Stimulated activated CD8-positive, alpha-beta memory T cell treated with anti-CD3 and anti-CD28 coated beads, Interleukin-12 subunit alpha, Interleukin-12 subunit beta, amount 100 ng/mL, for 1 hour (primary cell): ENCODE measurements at places on chromosomes 16 and 17.
A peak's percentile ranks its signal among the peaks of the same experiment; 100 is the strongest.

GRCh38 chr17:49399995-49400394 lies 14.7 kb downstream of the PHB1 start:
- no peak for DNase-seq

DNA sequence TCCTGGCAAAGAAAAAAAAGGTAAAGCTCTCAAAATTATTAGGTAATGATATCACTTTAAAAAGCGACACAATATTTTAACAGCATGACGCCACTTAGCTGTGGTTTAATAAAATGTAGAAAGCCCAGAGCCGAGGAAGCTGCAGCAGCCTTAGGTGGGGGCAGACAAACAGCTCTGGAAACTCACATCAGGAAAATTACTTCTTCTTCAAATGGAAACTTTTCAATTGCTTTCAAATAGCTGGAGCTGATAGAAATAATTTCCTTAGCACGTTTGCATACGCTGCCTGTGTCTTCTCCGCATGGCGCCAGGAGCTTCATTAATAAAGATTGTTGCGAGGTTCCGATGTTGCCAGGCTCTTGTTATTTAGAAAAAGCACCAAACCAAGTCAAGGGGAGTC lies 835.3 kb upstream of the EEF2KMT start:
- no peak for DNase-seq

GRCh38 chr16:70724146-70725023 lies 38.5 kb upstream of the MTSS2 start:
- no peak for DNase-seq

GRCh38 chr17:19284005-19284959 lies 47.1 kb downstream of the EPN2 start:
- no peak for DNase-seq

GRCh38 chr16:87678618-87679017 lies 76.3 kb downstream of the JPH3 start:
- no peak for DNase-seq

DNA sequence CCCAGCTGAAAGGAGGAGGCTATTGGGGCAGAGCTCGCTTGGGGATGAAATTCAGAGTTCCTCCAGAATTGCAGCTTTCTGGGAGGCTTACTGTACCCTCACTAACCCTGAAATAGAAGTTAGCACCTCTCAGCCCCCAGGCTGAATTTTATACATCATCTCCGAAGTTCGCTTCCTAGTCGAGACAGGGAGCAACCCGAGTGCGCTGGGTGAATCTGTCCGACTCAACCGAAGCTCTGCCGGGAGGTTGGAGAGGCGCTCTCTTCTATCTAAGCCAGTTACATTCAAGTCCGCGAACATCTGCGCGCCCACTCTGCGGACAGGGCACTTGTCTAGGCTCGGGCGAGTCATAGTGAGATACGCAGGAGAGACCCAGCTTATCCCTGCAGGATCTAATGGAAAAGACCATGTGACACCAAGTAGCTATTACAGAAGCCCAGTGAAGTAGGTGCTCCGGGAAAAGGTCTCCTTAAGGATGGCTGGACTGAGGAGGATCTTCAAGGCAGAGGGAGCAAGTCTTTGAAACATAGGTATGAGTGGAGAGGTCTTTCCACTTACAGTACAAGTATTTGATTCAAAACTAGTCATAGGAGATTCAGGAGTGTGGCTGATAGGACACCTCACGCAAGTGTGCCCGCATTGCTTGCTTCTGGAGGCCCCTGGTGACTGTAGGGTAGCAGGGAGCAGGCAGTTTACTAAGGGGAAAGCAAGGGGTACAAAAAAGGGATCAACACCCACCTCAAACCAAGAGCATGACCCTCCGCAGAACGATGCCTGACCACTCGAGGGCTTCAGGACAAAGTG lies 646 bp upstream of the HES7 start:
- DNase-seq, result no peak

DNA sequence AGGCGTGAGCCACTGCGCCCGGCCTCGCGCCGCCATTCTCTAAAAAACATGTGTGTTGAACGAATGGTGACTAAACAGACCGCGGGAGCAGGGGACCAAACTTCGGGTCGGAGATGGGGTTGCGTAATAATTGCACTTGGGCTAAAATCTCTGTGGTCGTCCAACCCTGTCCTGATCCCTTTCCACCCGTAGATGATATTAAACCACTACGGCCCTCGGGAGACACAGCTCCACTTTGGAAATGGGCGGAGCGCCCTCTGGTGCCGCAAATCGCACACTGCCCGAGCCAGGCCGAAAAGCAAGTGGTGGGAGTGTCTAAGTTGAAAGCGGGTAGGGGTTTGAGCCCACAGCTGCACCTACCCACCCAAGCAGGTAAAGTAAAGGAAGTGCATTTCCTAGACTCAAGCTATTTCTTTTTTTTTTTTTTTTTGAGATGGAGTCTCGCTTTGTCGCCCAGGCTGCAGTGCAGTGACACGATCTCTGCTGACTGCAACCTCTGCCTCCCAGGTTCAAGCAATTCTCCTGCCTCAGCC lies 17.0 kb downstream of the CAVIN1 start:
- DNase-seq, result peak; percentile 66
